ENCODE measurements at places on chromosomes 3 and 15.

GRCh38 chr3:177468816-177469215, 271.5 kb upstream of the TBL1XR1 start:
- DNase-seq, result peak; percentile 81

- no peak for DNase-seq
Observed at GRCh38 chr3:129555153-129555550, 12.2 kb downstream of the H1-8 start.

GRCh38 chr15:88321271-88321670, 64.7 kb upstream of the NTRK3 start:
- DNase-seq, result no peak

DNA sequence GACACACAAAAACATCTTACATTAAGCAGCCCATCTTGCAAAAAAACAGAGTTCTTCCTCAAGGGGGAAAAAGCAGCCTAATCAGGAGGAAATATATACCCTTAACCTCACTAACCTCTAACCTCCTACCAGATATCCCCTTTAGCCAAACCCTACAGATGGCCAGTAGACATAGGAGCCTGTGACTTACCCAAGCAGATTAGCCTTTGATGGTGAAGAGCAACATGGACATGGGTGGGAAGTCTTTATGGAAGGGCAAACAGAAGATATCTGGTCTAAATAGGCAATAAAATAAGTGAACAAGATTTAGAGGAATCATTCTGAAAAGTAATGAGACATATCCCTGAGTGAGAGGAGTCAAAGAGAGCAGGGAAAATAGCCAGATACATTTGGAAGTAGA, 119.4 kb upstream of the ARPP21 start:
- DNase-seq, result no peak

- no peak for DNase-seq
Observed at GRCh38 chr15:101069654-101069973, 150.5 kb downstream of the LRRK1 start.

DNA sequence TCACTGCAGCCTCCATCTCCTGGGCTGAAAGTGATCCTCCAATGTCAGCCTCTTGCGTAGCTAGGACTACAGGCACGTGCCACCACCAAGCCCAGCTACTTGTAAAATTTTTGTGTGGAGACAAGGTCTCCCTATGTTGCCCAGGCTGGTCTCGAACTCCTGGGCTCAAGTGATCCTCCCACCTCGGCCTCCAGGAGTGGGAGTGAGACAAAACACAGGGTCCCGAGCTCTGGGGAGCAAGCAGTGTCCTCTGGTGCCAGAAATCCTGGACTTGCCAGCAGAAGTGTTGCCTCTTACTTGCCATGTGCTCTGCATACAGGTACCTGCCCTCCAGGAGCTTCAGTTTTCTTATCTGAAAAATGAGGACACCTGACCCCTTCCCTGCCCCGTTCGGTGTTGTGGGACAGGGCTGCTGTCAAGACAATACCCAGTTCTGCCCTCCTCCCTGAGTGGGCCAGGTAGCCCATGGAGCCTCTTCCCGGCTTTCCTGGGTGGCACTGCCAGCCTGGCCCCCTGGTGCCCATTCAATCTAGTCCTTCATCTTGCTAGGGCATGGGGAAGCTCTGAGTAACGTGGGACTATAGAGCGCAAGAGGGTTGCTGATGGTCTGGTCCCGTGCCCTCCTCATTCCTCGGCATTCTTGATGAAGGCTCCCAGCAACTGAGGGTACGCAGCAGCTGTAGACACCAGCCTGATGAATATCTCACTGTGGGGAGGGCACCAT, 164.6 kb downstream of the GOLGA6L4 start:
- DNase-seq, result no peak

DNA sequence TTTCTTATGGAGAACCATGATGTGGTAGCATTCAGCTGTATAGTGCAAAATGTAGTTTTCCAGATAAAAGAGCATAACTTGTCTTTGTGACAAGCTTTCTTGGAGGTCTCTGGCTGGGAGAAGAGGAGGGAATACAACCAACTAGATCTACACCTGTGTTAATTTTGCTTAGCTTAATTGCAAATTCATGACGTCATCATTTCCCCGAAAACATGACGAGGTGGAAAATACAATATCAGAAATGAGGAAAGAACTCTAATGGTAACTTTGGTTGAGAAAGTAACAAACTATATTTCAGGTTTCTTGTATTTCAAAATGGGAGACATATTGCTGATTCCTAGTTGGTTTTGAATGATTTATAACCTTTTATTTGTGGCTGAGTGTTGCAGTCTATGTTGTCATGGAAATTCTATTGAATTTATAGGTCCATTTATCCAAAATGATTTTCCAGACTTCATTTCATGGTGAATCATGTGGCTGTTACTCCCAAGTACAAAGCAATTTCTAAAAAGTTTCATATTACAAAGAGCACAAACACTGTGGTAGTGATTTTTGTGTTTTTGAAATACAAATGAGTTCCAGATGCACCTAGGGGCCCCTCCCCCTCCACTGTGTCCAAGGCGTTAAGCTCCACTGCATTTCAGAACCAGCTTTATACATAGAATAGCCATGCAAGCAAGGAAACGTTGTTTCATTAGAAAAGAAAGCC, 307.2 kb downstream of the FEZF2 start:
- peak; percentile 84 for DNase-seq

DNA sequence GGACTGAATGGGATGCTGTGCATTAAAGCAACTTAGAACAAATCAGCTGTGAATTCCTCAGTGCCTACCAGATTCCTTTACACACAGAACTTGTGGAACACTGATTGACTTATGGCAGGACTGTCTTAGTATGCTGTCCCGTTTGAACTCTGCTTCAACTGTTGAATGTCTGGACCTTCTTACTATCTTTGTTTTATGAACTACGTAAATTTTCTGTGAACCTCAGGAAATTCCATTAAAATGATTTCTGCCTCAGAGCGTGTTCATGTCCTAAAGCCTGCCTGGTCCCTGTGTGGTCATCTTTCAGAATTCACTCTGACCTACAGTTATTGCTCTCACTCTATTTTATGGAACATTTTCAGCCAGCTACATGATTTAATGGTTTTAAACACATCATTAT, 29.4 kb upstream of the FBN1 start:
- peak; percentile 64 for DNase-seq

DNA sequence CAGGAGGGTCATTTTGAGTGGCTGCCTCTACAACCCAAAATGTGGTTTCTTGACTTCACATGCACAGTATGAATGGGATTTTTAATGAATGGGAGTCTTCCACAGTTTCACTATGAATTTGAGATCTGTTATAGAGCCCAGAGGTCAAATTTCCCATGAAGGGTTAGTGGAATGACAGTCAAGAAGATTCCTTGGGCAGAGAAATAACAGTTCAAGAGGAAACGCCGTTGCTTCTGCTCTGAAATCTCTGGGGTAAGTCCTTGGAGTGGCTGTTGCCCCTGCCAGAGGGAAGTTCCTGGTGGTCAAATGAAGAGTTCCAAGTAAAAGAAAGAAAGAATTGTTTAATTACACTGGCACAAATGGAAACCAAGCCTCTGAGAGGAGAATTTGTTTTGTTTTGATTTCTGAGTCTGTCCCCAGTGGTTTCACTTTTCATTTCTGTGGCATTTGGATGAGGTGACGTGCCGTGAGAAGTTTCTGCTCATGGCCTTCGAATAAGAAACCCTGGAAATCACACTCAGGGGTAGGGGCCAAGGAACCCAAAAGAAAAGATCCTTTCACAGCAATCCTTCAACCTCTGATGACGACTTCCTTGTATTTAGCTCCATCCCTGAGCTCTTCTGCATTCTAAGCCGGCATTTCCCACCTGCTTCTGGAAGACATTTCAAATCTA, 77.5 kb upstream of the IL12A start:
- no peak for DNase-seq

DNA sequence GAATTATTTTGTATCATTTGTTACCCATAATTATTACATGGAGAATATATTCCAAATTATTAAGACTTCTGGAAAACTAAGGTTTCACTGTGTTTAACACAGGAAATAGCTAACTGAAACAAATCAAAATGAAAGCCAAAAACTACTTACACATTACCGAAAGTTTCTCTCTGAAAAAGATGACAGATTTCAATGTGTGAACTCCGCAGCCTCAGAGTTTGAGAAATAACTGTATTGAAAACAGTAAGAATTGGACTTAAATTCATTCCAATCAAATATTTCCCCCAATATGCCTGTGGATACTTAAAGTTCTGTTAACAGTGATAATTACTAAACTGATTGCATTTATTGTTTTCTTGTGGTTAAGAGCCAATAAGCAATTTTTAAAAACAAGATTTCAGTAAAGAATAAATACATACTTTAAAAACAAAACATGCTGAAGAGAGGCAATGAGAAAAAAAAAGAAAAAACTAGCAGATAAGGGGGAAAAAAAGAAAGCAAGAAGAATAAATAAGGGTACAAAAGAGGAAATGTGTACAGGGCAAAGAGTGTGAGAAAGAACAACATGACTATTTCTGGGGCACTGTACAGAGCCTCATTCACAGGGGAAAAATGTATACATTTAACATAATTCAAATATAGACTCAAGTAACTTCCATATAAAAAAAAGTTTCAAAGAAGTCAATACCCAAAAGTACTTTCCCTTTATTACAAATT, 30.7 kb downstream of the DENND4A start:
- no peak for DNase-seq

- DNase-seq, result peak; percentile 92
Observed at GRCh38 chr3:196757876-196758739, 18.5 kb downstream of the PAK2 start.

DNA sequence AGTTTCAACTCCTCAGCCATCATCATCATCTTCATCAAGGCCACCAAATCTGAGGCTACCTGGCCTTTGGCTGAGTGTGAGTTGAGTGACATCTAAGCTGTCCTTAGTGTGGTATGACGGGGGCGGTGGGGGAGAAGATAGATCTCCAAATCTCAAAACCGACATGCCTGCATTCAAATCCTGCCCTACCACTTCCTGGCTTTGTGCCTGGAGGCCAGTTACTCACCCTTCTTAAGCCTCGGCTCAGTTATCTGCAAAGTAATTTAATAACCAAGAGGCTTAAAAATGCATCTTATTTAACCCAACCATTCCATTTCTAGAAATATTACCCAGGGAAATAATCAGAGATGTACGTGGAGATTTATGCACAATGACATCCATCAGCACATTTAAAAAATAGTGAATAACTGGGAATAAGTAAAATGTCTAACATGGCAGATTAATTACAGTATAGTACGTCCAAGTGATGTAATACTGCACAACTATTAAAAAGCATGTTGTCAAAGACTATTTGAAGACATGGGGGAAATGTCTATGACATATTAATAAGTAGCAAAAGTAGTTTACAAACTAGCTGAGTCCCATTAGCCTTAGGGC, 167.4 kb downstream of the NTRK3 start:
- no peak for DNase-seq

DNA sequence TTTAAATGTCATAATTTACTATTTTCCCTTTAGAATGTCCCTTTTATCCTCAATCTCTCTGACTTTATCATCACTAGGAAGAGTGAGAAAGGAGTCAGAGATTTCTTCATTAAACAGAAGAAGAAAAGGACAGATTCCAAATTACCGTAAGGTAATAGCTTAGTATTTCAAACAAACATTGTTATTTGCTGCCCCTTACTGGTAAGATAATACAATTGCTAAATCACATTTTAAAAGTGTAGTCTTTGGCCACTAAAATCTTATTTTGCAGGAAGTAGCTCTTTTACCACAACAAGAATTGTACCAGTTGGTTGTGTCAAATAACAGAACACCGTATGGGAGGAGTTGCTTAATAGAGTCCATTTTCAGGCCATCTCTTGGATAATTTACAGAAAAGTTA, 53.7 kb downstream of the CGGBP1 start:
- peak; percentile 47 for DNase-seq

GRCh38 chr3:72177075-72178050, 392.4 kb upstream of the PROK2 start:
- DNase-seq, result peak; percentile 86

- DNase-seq, result no peak
Observed at GRCh38 chr3:100465892-100466777, 26.3 kb upstream of the TMEM45A start.

DNA sequence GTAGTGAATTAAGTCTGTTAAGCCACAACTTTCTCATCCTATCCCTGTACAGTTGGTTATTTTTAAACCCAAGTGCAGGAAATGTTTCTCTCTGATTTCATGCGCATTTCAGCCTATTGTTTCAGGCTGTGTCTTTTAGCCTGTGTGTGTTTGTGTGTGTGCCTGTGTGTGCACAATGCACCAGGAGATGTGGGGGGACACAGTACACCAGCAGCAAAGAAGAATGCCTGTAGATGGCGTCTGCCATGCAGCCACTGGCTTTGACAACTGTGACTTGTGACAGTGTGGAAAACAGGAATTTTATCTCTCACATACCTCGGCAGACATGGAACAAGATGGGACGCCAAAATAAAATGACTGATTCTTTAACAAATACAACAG, 43.6 kb upstream of the PLXNA1 start:
- DNase-seq, result no peak

DNA sequence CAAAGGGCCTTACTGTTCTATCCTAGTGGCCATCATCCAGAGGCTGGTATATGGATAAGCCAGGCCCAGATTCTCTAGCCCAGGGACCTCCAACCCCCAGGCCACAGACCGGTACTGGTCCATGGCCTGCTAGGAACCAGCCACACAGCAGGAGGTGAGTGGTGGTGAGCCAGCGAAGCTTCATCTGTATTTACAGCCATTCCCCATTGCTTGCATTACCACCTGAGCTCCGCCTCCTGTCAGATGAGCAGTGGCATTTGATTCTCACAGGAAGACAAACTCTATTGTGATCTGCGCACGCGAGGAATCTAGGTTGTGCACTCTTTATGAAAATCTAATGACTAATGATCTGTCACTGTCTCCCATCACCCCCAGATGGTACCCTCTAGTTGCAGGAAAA, 30.1 kb upstream of the TPM1 start:
- no peak for DNase-seq

GRCh38 chr3:116852803-116853202, 143.2 kb downstream of the TUSC7 start:
- DNase-seq, result no peak

DNA sequence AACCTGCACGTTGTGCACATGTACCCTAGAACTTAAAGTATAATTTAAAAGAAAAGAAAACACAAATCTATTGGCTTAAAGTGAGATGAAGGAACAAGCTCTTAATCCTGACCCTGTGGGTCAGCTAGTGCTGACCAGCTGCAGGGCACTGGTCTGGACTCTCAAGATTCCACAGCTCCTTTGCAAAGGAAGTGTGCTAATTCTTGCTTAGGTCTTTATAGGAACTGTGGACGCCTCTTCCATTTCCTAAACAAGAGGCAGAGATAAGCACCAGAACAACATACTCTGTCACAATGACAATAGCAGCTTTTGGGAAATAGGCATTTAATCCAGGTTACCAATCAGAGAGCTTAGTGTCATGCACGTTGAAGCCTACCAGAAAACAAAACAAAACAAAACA, 166.1 kb downstream of the ISL2 start:
- no peak for DNase-seq

GRCh38 chr15:99704444-99704838, 28.8 kb downstream of the LYSMD4 start:
- DNase-seq, result peak; percentile 91

- peak; percentile 18 for DNase-seq
Observed at GRCh38 chr3:58266577-58266976, 29.0 kb downstream of the ABHD6 start.

DNA sequence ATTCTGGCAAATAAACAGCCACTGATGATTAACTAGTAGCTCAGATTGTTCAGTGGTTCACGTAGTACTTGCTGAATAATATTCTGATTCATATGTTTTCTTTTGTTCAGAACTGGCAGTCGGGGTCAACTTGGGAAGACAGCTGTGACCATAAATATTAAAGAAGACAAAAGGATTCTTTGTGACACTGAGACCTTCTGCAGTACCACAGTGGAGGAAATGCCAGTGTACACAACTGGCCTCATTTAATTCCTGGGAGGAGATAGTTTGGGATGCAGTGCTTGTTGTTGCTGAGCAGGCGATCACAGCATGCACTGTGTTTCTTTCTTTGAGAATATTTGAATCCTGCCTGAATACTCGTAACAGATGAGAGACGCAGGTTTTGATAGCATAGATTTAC, 26.7 kb upstream of the MCF2L2 start:
- DNase-seq, result peak; percentile 75

All from fibroblast of mammary gland (primary cell).